ENCODE measurements at places on chromosomes 3 and 15.
A peak's percentile ranks its signal among the peaks of the same experiment; 100 is the strongest.

GRCh38 chr3:84961011-84961410, 2.2 kb downstream of the CADM2 start:
- DNase-seq: no peak

GRCh38 chr3:125109536-125109925, 53.7 kb upstream of the HEG1 start:
- no peak for DNase-seq

GRCh38 chr3:55162031-55162795, 234.4 kb upstream of the LRTM1 start:
- no peak for DNase-seq

DNA sequence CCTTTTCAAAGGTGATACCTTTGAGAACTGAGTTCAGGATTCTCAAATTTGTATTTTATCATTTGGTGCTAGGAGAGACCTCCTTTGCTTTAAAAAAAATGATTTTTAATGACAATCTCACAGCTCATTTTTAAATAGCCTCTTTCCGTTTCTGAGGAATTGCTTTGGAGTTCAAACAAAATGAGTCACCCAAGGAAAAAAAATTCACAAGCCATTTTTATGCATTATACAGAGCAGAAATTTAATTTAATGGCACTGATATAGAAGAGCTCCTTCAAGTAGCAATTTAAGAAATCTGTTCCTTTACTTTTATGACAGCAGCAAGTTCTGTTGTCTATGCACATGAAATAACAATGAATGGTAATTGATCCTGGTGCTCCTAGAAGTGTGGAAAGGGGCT, 337.9 kb upstream of the KCNMB2 start:
- DNase-seq: no peak

- no peak for DNase-seq
Measured at GRCh38 chr15:28945626-28946230, 60.0 kb downstream of the APBA2 start.

GRCh38 chr3:17749281-17749680, 6.8 kb upstream of the TBC1D5 start:
- no peak for DNase-seq

- DNase-seq: no peak
Measured at GRCh38 chr15:101198031-101198575, 53.7 kb downstream of the CHSY1 start.

DNA sequence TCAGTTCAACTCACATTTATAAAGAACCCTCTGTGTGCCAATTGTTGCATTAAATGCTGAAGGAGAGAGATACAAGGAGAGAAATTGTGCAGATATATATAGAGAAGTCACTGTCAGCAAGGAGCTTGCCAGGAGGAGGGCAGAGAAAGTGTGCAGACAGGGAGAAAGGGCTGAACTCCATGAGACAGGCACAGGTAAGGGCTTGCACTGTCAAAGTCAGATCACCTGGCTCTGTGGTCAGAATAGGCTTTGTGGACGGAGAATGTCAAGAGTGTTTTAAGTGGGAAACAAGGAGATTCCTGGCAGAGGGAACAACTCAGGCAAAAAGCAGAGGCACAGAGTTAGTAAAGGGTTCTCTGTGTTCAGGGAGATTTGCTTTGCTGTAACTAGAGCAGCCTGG, 303.0 kb upstream of the TPRG1 start:
- DNase-seq: no peak

- DNase-seq: peak; percentile 80
Measured at GRCh38 chr3:41117398-41117870, 81.9 kb upstream of the CTNNB1 start.

DNA sequence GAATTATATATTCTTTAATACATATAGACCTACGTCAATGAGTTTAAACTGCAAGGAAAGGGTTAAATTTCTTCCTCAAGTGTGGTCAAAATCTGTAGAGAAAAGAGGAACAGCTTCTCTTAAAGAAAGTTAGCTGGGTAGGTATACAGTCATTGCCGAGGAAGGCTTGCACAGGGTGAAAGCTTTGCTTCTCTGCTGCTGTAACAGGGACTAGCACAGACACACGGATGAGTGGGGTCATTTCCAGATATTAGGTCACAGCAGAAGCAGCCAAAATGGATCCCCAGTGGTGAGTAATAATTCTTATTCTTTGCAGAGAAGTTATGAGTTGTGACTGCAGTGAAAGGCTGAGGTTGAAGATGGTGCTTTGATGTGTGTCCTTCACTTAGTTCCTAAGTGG, at the start of gene CD86:
Gene CD86, plus strand, starts transcription at position 148 of the 400 bp plus-strand sequence. Its CDS starts 128 bp downstream, at position 276.
- no peak for DNase-seq

GRCh38 chr3:161415506-161416231, 44.4 kb upstream of the SPTSSB start:
- no peak for DNase-seq

GRCh38 chr3:127710155-127710941, 37.6 kb downstream of the ABTB1 start:
- no peak for DNase-seq

DNA sequence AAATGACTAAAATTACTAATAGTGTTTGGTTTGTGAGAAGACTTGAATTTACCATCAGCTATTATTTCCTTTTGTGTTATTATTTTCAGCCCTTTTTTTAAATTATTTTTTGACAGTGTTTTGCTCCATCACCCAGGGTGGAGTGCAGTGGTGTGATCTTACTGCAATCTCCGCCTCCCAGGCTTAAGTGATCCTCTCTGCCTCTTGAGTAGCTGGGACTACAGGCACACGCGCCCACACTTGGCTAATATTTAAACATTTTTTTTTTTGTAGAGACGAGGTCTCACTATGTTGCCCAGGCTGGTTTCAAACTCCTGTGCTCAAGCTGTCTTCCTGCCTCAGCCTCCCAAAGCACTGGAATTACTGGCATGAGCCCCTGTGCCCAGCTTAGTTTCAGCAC, 31.7 kb upstream of the UTS2B start:
- DNase-seq: no peak

DNA sequence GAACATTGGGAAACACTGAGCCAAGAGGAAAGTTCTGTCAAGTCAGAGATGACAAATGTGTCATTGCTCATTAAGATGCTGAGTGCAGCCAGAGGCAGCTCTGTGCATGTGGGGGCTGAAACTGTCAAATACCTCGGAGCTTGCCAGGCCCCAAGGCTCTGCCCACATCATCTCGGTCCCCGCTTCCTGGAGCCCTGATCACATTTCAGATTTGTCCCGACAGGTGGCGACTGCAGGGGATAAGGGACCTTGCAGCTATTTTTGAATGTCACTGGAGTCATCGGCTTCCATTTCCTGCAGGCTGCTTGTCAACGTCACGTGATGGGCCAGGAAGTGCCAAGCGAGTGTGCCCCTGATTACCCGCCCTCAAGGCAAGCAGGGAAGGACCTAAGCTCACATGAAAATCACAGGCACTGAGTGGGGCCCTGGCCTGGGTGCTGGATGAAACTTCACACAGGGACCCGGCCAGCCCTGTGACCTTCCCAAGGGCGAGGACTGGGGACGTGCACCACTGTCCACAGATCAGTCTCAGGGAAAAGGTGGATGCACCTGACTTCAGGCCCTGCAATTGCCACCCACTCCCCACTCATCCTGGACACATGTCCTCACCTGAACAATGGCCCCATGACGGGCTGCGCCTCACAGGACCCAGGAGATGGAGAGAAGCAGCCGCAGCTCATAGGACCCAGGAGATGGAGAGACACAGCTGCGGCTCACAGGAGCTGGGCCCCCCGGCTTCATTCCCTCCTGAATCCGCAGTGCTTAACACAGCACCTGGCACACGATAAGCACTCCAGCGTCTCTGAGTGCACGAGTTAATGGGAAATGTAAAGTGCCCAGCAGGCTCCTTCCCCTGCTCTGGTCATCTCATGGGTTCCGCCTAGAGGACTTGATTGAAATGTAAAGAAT, 73.4 kb downstream of the NUP210 start:
- peak; percentile 90 for DNase-seq

GRCh38 chr15:39417366-39418134, 163.3 kb upstream of the THBS1 start:
- no peak for DNase-seq

GRCh38 chr15:33119865-33120264, 74.6 kb downstream of the FMN1 start:
- DNase-seq: no peak

DNA sequence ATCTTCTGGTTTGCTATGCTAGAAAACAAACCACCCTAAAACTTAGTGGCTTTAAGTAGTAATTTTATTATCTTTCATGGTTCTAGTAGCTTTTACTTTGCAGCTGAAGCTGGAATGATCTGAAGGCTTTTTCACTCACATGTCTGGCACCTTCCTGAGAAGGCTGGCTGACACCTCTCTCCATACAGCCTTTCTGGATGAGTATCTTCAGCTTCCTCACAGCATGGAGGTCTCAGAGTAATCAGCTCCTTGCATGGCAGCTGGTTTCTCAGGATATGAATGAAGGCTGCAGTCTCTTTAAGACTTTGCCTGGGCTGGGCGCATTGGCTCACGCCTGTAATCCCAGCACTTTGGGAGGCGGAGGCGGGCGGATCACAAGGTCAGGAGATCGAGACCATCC, 50.0 kb downstream of the TNIK start:
- DNase-seq: no peak

- peak; percentile 59 for DNase-seq
Measured at GRCh38 chr3:128278761-128279600, 125.7 kb downstream of the EEFSEC start.

GRCh38 chr3:149971403-149972075, 844 bp upstream of the PFN2 start:
- DNase-seq: peak; percentile 93

- no peak for DNase-seq
Measured at GRCh38 chr15:42289166-42289565, 15.9 kb upstream of the TMEM87A start.

- DNase-seq: peak; percentile 4
Measured at GRCh38 chr3:87082796-87083440, 92.0 kb upstream of the VGLL3 start.

DNA sequence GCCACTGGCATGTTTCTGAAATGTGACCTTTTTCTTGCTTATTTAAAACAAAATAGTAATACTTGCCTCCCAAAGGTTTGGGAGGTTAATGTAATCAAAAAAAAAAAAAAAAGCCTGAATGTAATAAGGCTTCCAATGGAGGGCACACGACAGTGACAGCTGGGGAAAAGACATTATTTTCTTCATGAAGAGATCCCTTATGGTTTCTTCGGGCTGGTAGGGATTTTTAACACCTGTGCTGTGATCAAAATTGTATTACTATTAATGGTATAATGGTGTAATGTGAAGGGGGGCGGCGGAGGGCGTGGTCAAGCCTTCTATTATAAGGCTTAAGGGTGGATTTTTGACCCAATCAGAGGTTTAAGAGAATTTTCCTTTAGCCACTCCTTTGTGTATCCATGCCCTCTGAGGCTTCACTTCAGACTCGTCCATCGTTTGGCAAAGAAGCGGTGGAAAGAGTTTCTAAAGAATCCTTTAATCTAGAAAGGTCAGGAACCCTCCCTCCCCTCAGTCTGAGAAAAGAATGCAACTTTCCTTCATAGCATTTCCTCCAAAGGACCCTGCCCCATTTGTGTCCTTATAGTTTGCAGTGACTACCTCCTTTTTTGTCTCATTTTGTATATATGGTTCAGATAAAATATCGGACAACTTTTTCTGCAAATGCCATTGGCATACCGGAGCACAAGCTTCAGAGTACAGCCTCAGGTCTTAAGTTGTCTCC, 89.5 kb upstream of the CHD2 start:
- peak; percentile 82 for DNase-seq

GRCh38 chr3:56720849-56721248, 37.8 kb upstream of the TASOR start:
- no peak for DNase-seq

DNA sequence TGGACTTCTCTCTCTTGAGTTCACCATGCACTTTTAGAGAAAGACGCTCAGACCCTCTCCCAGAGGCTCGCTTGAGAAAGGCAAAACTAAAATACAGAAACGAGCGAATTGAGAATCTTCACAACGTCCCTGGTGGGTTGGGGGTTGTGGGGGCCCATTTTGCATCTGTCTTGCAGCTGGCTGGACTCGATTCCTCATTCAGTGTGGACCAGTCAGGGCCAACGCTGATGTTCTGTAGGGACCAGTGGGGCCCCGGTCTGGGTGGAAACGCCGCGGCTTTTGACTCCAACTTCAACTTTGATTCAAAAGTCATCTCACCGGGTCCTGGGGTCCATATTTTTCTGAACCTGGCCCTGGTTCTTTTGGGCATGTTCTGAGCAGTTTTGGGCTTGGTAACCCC, 68.1 kb downstream of the SLC6A6 start:
- no peak for DNase-seq

GRCh38 chr15:85497172-85497569, 116.8 kb downstream of the AKAP13 start:
- peak; percentile 28 for DNase-seq

- DNase-seq: peak; percentile 54
Measured at GRCh38 chr15:91032919-91033803, 10.8 kb upstream of the VPS33B start.

GRCh38 chr15:92970656-92971055, 70.5 kb downstream of the CHD2 start:
- no peak for DNase-seq

DNA sequence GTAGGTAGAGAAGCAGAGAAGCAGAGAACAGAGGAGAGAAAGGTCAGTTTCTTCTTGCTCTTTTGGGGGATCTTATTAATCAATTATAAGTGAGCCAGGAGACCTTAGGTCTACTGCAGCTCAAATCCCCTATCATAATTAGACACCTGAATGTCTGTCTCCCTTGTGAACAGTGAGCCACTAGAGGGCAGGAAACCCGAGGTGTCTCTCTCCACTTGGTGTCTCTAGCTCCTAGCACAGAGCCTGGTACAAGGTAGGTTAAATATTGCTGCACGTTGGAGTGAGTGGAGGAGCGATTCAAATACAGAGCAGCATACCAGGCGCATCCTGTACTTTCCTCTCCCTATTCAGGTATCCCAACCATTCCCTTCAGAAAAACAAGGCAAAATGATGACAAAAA, 2.0 kb upstream of the ST8SIA2 start:
- no peak for DNase-seq

Measured in SHP77 (cell line).